Stimulated activated CD8-positive, alpha-beta memory T cell treated with anti-CD3 and anti-CD28 coated beads, Interleukin-4, amount 100 ng/mL, for 4 hours (primary cell): ENCODE measurements at places on chromosomes 16 and 17.

GRCh38 chr17:50029185-50029584 is 26.7 kb upstream of the ITGA3 start:
- no peak for DNase-seq

DNA sequence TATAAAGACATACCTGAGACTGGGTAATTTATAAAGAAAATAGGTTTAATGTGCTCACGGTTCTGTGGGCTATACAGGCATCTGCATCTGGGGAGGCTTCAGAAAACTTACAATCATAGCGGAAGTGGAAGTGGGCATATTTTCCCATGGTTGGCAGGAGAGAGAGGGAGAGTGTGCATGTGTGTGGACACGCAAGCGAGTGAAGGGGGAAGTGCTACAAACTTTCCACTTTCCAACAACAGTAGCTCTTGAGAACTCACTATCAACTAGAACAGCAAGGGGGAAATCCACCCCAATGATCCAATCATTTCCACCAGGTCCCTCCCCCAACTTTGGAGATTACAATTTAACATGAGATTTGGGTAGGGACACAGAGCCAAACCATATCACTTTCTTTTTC is 11.1 kb downstream of the TAOK1 start:
- no peak for DNase-seq

DNA sequence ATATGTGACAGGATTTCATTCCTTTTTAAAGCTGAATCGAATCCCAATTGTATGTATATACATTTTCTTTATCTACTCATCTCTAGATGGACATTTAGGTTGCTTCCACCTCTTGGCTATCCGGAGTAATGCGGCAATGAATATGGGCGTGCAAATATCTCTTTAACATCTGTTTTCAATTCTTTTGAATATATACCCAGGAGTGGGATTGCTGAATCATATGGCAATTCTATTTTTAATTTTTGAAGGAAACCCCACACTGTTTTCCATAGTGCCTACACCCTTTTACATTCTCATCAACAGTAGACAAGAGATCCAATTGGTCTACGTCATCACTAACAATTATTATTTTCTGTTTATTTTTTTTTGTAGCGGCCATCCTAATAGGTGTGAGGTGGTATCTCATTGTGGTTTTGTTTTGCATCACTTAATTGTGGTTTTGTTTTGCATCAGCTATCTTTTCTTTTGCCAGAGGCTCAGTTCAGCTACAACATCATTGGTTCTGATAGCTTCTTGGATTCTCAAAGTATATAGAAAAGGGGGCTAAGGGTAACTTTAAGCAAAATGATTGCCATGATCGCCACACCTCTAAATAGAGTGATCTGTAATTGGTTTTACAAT is 25.6 kb upstream of the MAP2K6 start:
- DNase-seq: no peak

DNA sequence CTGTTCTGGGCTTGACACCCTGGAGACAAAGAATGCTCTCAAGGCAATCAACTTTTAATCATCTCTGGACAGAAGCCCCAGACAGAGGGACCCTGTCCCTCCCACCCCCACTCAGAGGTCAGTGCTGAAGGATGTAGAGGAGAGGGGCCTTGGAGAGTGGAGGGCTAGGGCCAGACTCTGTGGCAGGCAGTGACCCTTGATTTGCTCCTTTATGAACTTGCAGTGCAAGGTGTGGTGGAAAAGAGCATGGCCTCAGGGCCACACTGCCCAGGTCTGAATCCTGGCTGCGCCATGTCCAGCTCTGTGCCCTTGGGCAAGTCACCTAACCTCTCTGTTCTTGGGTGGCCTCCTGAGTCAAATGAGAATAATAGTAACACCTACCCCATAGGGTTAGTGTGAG is 134.3 kb downstream of the TMEM132E start:
- DNase-seq: no peak

GRCh38 chr17:47785538-47786123 is 36.0 kb downstream of the OSBPL7 start:
- no peak for DNase-seq

- no peak for DNase-seq
These were observed 58.5 kb downstream of the TBC1D16 start for GRCh38 chr17:79977161-79977631.

DNA sequence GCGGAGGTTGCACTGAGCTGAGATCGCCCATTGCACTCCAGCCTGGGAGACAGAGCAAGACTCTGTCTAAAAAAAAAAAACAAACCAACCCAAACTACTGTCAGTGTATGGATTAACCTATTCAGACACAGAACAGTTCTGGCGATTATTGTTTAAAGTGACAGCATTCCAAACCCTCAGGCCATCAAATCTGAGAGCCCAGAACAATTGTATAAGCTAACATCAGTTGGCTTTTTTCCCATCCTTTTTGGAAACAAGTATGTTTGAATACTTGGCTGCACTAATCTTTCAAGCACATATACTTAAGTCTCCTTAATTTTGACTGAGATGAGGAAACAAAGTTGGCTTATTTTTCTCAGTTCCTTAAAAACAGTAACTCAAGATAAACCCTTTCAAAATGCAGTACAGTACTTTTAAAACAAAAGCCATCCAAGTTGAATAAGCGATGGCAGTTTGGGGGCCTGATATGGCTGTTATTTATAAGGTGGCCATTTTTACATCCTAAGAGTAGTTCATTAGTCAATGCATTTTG is 1.4 kb downstream of the ZSWIM7 start:
- no peak for DNase-seq

- DNase-seq: no peak
These were observed 35.1 kb downstream of the GRB2 start for GRCh38 chr17:75370286-75370915.

- peak; percentile 65 for DNase-seq
These were observed 264.2 kb downstream of the SEC14L1 start for GRCh38 chr17:77404812-77405581.

DNA sequence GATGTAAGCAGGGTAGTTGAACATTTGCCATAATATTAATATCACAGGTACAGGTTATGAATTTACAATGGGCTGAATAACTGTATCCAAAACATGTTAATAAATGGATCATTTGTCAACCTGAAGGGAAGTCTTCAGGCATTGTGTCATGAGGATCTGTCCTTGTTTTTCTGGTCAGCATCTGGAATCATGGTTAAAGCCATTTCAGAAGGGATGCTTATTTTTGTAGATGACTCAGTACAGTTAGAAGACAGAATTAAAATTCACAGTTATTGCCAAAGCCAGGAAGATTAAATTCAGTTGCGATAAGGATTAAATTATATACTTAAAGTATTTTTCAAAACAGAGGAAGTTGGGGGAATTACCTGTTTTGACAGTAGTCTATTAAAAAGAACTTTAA is 8.0 kb downstream of the PSMD11 start:
- DNase-seq: no peak
